RPMI7951 (cell line): ENCODE measurements at places on chromosomes 2 and 18. TPM values are rescaled to one million over a fixed set of nuclear protein-coding genes. Genes with fewer than 3 reads are reported as not detected.

Gene OSR1
- total RNA-seq: 3.6 and 3.8 TPM in 2 replicates

Gene ZNF532
- total RNA-seq: 16.8 and 17.8 TPM in 2 replicates

Gene FSHR
- total RNA-seq: not detected in 2 replicates

Gene FASTKD2
- total RNA-seq: 48.5 and 58.5 TPM in 2 replicates

Gene GRB14
- total RNA-seq: not detected in 2 replicates

Gene ANKRD30BL
- total RNA-seq: not detected in 2 replicates

Gene NEU2
- total RNA-seq: not detected in 2 replicates

Gene RAPGEF4
- 2.1 and 2.4 TPM in 2 replicates for total RNA-seq

Gene CCL20
- total RNA-seq: 2.2 and 3.8 TPM in 2 replicates

DNA sequence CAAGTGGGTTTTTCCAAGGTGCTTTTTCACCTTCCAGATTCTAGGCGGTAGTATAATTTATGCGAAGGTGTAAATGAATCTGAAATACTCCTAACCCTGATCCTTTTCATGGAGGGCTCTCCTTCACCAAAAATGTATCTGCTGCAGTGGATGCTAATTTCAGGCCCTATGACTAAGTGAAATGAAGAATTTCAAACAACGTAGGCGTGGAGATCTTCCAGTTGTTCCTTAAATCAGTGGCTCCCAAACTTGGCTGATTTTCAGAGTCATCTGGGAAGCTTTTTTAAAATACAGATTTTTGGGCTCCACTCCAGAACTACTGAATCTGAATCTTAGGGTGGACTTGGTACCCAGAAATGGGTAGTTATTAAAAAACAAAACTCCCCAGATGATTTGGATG is 5.5 kb downstream of the GCKR start:
- no peak for DNase-seq

DNA sequence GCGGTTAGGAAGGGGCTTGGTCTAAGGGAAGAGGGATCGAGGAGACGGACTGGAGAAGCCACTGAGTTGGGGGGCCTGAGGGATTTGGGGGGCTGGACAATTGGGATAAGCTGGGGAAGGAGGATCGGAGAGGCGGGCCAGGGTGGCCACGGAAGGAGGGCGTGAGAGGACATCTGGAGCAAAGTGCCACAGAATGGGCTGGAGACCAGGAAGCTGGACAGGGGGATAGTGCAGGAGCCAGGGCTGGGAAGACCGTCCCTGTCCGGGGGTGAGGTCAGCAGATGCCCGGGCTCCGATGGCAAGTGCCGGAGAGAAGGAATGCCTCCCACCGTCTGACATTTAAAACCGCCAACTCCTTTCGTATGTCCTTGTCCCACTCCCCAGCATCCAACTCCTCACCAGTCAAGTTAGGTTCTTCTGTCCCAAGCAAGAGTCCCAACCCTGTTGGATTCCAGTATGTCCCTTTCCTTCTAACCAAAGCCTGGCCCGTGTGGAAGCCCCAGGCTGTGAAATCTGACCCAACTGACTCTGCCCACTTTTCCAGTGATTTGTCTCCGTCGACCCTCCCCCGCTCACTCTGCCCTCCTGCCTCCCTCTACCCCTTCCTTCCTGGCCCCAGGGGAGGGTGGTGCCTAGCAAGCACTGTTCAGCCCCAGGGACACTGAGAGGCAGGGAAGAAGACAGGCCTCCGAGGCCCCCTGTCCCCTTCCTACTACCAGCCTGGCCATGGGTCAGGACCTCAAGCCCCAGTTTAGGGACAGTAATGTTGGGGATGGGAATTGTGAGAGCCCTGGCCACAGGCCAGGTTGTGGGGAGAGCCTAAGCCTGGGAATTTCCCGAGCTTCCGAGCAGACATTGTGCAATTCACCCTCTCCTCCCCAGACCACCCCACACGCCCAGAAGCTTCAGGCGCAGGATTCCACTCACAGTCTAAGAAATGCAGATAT is 31.5 kb upstream of the TMBIM1 start:
- peak; percentile 93 for DNase-seq

DNA sequence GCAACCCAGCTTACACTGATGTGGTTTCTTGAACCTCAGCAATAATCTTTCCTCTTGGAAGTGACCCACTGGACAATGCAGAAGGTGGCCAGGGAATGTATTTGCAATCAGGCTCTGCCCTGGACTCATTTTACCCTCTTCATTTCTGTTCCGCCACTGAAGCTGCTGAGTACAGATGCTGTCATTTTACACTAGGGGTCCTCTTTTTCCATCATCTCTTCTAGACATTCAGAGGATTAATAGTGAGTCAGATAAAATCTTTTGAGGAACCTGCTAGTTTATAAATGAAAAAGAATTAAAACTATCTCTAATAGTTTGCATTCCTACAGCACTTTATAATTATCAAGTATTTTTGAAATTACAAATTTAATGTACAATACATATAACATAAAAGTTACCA is 87.9 kb upstream of the PNPT1 start:
- DNase-seq: no peak

DNA sequence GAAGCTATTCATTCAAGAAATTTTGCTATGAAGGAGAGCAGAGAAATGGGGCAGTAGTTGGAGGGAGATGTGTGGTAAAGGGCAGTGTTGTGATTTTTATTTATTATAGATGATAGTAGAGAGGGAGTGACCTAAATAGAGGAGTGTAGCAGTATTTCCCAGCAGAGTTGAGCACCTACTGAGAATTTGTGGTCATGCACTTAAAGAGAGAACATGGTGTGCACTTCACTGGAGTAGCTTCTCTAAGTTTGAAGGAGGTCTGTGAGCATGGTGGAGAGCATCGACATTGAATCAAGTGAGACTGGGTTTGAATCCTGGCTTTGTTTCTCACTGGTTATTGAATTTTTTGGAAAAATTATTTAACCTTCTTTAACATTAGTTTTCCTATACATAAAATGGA is 129.2 kb downstream of the AQP4 start:
- no peak for DNase-seq

DNA sequence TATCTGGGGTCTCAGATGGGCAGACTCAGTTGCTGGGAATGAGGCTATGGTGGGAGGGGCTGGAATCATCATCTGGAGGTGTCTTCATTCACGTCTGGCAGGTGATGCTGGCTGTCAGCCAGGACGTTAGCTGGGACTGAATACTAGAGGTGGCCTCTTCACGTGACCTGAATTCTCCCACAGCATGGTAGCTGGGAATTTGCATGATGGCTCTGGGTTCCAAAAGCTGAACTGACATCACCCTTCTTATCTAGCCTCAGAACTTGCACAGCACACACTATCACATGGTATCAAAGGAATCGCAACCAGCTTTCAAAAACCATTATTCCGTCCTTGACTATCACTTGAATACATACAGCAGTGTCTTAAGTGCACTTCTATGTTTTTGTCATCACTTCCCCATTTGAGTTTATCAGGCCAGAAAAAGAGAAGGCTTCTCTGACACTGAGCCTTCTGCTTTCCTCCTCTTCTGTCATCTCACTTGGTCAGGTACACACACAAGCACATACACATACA is 53.0 kb upstream of the LRP2 start:
- no peak for DNase-seq

DNA sequence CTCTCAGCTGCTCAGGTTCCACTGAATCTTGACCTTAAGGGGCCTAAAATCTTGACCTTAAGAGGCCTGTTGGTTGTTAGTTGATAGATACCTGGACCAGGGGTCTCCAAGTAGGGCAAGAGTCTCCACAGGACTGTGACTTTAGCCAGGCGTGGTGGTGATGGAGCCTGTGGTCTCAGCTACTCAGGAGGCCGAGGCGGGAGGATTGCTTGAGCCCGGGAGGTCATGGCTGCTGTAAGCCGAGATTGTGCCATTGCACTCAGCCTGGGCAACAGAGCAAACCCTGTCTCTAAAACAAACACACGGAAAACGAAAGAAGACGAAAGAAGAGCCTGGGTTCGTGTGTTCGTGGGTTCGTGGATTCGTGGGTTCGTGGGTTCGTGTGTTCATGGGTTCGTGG is 120.2 kb upstream of the CTDP1 start:
- no peak for DNase-seq

DNA sequence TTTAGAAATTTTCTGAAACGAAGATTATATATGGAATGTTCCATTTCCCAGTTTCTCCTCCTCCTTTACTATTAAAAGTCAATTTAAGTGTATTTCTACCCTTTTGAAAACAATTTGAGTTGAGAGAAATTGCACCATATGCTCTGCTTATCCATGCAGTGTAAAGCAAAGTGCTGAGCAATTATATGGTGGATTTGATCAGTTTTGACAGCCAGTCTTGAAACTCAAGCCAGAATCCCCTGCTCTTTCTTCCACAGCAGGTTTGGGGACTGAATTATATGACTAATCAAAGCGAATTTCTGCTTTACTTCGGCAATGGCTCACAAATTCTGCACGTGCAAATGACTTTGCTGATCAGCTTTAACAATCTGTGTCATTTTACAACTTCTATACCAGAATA is 1183.6 kb downstream of the LRP1B start:
- no peak for DNase-seq

- DNase-seq: no peak
Measured at GRCh38 chr2:123566291-123566946, 458.7 kb upstream of the CNTNAP5 start.

DNA sequence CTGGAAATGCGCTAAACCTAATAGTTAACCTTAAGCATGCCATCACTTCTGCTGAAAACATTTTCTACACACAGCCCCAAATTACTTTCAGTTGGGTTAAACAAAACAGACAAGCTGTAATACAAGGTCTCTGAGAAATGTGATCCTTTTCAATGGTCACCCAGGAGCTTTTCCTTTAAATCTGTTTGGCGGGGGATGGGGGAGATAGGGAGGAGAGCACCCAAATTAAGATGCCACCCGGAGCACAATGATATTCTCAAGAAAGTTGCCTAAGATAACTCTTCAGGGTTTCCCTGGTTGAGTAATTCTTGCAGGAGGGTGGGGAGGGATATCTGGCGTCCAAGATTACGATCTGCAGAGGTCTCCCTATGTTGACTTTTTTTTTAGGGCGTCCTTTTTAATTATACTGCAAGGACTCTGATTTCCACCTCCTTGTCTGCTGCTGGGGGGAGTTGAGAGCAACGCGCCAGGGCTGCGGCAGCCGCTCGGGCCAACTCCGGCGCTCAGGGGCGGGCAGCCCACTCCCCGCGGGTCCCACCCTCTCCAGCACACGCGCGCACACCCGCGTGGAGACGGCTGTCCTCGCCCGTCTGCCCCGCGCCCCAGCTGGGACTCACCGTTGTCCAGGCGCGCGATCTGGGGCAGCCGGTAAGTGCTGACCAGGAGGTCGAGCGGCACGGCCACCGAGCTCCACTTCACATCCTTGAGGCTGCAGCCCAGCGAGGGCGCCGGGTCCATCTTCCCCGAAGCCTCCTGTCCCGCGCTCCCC is 807 bp downstream of the GAREM1 start:
- DNase-seq: peak; percentile 17

GRCh38 chr2:190468814-190469569 is 60.8 kb downstream of the MFSD6 start:
- peak; percentile 95 for DNase-seq

DNA sequence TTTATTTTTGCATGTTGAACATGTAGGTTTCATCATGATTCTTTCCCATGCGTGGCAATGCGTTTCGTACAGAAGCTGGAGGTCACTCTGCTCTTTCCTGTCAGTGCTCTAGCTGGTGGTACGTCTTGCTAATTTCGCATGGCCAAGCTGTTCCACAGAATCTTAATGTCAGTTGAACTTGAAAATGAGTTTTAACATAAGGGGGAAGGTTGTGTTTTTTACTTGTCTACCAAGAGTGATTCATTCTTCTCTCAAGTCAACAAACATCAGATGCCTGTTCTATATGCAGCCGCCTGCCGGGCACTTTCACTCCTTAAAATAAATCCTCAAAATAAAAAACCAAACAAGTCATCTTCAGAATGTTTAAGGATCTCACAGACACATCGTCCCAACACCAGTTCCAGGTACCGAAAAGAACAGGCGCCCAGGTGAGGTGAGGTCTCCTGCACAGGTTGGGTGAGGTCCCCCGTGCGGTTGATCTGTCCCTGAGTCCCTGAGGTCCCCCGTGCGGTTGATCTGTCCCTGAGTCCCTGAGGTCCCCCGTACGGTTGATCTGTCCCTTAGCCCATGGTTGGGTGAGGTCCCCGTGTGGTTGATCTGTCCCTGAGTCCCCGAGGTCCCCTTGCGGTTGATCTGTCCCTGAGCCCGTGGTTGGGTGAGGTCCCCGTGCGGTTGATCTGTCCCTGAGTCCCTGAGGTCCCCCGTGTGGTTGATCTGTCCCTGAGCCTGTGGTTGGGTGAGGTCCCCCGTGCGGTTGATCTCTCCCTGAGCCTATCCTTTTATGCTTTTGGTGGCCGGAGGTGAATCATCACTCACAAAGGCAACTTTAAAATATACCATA is 57.0 kb upstream of the KCNG2 start:
- no peak for DNase-seq

GRCh38 chr18:31301201-31301655 is 16.7 kb upstream of the DSG1 start:
- no peak for DNase-seq

- DNase-seq: peak; percentile 55
Measured at GRCh38 chr2:102841107-102841840, 79.4 kb downstream of the TMEM182 start.

DNA sequence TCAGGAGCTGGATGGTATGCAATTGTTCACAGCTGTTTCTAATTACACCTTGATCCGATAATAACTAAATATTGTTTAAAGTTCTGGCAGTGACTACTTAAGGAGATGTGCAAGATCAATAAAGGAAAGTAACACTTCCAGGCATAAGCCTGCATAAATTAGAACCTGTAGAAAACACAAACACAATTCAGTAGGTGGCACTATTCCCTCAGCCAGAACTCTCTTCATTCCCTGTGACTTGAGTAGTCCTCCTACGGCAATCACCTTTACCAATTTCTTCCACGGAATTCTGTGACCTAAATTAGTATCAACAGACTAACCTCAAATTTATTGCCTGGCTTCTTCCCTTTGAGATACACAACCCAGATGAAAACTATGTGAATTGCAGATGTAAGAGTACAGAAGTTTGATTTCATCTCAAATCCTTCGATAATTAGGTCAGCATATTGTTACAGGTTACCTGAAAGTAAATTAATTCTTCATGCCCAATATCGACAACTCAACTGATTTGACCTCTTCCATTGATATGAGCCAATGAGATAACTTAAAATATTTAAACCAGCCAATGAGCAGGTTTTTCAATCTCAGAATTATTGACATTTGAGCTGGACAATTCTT is 137.8 kb downstream of the PID1 start:
- DNase-seq: peak; percentile 67

- peak; percentile 68 for DNase-seq
Measured at GRCh38 chr2:200703127-200703925, 108.4 kb upstream of the BZW1 start.

GRCh38 chr2:233705911-233706506 is 6.7 kb upstream of the UGT1A5 start:
- peak; percentile 49 for DNase-seq
